PC-3 (cell line): ENCODE measurements at places on chromosomes 3 and 15.
A peak's percentile ranks its signal among the peaks of the same experiment; 100 is the strongest.

DNA sequence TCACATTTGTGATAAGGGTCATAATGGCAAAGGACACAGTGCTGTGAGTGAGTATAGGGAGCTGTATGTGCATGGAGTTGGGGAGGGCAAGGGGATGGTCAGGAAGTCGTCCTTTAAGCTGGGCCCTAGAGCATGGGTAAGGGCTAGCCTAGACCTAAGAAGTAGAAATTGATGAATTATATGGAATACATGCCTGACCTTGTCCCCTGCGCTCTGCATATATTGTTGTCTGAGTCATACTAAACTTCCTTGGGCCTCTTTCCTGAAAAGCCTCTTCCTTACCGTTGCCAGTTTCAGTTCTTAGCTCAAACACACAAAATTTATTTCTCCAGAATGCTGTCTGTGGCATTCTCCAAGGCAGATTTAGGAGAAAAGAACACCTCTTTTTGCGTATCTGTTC, 4.6 kb downstream of the SNRK start:
- peak; percentile 27 for DNase-seq

DNA sequence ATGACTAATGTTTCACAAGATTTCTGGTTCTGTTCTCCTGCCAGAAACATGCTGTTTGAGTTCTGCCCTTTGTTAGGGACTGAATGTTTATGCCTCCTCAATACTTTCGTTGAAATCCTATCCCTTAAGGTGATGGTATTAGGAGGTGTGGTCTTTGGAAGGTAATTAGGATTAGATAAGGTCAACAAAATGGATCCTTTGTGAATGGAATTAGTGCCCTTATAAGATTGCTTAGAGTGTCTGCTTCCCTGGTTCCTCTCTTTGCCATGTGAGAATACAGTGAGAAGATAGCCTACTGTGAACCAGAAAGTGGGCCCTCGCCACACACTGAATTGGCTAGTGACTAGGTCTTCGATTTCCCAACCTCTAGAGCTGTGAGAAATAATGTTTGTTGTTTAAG, 621.4 kb upstream of the ALCAM start:
- DNase-seq: no peak

DNA sequence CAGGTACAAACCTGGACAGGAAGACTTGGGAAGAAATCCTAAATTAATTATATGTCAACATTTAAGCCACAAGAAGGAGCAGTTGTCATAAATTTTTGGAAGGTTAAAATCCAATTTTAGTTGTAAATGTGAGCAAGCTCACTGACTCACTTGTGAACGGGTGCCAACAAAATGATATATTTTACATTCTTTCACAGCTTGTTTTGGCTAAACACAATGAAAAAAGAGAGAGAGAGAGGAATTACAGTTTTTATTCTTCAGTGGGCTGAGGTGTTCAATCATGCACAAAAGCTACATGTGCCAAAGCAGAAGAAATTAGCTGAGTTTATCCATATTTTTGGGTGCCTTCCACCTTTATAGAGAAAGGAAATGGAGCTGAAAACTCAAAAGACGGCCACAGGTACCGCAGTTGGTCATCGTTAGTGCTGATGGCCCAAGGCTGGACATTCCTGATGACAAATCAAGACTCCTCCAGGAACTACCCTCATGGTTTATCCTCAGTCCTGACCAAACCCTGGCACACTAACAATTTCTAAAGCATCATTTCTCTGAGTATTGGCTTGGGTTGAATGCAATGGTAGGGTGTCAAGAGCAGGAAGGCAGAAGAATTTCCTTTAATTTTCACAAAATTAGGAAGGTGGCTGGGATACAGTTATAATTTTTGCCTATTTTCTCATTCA, 37.6 kb upstream of the WNT5A start:
- peak; percentile 95 for DNase-seq

DNA sequence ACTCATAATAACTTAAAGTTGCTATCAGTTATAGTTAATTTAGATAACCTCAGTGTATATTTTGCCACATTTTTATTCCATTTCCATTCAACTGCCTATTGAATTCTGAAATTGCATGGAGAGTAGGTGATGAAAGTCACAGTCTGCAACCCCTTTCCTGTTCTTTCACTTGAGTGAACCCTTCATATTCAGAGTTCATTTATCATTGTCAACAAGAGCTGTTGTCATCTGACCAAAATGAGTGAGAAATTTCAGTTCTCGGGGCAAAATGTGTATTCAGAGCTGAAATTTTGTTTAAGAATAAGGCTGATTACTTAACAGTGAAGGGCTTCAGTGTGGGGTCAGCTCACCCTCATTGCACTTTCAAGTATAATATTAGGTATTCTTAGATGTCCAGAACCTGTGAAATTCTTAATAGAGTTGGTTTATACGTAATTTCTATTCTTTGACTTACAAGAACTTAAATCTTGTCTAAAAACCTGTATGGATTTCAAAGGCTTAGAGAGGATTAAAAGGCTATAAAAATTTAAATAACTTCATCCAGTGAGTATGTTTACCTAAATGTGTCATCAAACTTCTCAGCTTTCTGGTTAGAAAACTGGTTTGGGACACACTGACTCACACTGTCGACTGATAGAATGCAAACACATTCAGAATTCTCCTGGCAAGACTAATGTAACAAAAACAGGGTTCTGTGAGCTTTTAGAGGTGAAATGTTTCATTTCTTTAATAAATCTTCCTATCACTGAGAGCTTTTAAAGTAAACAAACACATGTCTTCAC, 92.2 kb downstream of the CMSS1 start:
- peak; percentile 98 for DNase-seq

GRCh38 chr3:62529230-62529629, 155.9 kb upstream of the FEZF2 start:
- DNase-seq: peak; percentile 31

DNA sequence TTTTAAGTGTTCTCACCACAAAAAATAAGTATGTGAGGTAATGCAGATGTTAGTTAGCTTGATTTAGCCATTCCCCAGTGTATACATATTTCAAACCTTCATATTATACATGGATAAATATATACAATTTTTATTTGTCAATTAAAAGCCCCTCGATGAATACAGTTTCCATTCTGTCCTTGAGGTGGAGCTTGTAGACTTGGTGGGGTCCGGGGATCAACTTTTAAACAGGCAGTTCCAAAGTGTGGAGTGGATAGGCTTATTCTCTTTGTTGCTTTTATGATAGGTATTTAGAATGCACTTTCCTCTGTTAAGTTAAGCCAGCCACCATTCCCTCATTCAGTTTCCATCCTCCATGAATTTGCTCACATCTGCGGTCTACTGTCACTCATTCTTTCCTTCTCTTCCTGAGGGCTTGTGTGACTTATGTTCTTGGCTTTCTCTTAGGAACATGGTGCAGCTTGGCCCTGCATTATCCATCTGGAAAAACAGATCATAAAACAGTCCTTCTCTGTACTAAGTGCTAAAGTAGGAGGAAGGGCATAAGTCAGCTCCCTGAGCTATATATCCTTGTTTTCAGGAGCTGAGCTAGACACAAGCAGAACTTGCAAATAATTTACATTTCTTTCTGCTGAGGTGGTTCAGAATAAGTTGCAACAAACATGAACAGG, 149.1 kb downstream of the NFKBIZ start:
- no peak for DNase-seq

GRCh38 chr3:32229565-32229964, 8.9 kb upstream of the CMTM8 start:
- DNase-seq: peak; percentile 57

GRCh38 chr3:120780977-120781376, 38.4 kb downstream of the GTF2E1 start:
- DNase-seq: peak; percentile 95

DNA sequence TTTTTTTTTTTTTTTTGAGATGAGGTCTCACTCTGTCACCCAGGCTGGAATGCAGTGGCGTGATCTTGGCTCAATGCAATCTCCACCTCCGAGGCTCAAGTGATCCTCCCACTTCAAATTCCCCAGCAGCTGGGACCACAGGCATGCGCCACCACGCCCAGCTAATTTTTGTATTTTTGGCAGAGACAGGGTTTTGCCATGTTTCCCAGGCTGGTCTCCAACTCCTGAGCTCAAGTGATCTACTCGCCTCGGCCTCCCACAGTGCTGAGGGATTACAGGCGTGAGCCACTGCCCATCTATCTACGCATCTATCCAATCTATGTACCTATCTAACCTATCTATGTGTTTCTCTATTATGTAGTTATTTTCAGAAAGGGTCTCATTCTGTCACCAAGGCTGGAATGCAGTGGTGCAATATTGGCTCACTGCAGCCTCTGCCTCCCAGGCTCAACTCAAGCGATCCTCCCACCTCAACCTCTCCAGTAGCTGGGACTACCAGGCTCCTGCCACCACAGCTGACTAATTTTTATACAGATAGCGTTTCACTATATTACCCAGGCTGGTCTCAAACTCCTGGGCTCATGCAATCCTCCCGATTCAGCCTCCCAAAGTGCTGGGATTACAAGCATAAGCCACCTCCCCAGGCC, 20.2 kb upstream of the GPX1 start:
- DNase-seq: peak; percentile 44
